ENCODE measurements at places on chromosomes 16 and 17.

GRCh38 chr17:71313866-71314265 lies 807.0 kb upstream of the SOX9 start:
- DNase-seq, result no peak

GRCh38 chr16:1929578-1930337 lies 11.5 kb upstream of the HS3ST6 start:
- DNase-seq, result peak; percentile 41

DNA sequence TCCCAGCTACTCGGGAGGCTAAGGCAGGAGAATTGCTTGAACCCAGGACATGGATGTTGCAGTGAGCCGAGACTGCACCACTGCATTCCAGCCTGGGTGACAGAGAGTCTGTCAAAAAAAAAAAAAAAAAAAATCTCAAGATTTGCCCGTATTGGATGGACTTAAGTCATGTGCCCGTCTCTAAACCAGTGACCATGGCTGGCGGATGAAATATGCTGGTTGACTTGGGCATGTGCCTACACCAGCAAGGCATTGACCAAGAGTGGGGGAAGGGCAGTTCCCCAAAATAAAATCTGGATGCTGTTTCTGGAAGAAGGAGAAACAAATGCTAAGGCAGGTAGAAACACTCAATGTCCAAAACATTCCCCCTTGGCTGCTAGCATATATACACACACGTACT lies 21.5 kb upstream of the COL1A1 start:
- DNase-seq, result no peak

DNA sequence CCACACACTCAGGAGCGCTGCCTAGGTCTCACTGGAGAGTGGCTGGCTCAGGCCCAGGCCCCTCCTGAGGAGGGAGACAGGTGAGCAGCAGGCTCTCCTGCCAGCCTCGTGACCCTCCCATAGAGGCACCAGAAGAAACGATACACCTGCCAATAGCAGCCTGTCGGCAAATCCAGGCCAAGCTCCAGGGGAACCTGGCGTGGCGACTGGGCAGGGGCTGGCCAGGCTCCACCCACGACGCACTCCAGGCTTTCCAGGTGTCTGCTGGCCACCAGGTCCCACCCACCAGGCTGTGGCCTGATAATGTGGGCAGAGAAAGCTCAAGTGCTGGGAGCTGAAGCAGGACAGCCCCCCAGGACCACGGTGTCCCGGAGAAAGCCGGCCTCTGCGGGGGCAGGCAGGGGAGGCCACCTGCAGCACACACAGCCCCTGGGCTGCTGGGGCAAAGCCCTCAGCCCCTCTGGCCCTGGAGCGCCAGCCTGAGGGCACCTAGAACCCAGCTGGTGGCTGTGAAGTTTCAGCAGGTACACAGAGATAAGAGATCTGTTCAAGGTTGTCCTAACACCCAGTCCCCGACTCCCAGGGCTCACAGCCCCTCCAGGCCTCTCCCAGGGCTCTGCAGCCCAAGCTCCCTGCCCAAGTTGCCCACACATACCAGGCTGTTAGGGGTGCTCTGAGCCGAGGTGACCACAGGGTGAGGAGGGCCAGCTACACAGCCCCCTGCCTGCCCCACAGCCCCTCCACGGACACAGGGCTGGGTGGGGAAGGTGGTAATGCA lies 2.4 kb downstream of the PGAP6 start:
- no peak for DNase-seq

- DNase-seq, result no peak
Observed at GRCh38 chr17:62627904-62628633, 599 bp downstream of the MRC2 start.

DNA sequence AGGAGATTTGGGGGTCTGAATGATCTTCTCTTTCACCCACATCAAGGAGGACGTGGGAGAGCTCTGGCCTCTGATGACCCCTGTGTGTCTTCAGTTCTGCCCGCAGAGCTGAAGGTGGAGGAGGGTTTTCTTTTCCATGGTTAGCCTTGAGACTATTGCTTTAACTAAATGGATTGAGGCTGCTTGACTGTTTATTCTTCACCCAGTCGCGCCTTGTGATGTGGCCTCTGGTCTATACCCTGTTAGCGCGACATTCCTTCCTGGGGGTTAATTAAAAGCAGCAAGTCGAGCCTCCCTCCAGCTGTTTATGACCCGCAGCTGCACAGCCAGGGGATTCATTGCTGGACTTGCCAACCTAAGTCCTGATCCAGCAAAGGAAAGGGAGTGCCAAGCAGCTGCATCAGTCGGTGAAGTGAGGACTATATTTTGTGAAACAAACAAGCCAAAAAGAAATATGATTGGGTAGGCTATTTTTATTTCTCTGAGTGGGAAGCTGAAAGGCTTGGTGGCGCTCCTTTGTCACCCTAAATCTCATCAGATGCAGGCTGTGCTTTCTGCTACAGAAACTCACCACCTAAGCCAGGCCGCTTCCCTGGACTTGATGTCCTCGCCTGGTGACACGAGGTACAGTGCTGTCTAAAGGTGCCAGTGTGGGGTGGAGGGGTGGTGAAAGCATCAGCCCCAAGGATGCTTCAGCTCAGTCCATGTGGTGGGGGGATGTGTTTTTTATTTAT lies 11.0 kb upstream of the SEC14L1 start:
- DNase-seq, result no peak

- no peak for DNase-seq
Observed at GRCh38 chr17:67054011-67054591, 9.7 kb downstream of the CACNG1 start.

- no peak for DNase-seq
Observed at GRCh38 chr16:68978303-68978954, 127.0 kb upstream of the HAS3 start.

DNA sequence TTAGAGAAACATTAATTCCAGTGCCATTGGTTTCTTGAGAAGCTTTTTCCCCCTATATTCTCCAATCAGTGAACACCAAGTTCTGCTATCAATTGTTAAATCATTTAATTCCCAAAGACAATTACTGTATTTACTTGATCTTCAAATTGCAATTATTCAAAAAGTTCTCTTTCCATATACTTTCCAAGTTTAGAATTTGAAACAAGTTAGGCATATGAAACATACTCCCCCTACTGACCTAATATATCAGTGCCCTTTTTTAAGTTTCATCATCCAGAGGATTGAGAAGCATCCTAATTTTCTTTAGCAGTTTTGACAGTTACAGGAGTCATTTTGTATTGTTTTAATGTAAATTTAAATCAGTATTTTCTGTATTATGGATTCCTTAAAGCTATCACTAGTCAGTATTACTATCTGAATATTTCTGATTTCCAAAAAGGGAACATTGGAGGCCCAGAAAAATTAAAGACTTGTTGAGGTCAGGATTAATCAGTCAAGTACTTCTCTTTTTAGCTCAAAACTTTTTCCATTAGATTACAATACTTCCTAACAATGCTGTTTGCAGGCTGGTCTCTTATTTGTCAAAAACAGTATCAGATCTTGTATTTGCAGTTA lies 16.3 kb downstream of the MEIOC start:
- peak; percentile 34 for DNase-seq

DNA sequence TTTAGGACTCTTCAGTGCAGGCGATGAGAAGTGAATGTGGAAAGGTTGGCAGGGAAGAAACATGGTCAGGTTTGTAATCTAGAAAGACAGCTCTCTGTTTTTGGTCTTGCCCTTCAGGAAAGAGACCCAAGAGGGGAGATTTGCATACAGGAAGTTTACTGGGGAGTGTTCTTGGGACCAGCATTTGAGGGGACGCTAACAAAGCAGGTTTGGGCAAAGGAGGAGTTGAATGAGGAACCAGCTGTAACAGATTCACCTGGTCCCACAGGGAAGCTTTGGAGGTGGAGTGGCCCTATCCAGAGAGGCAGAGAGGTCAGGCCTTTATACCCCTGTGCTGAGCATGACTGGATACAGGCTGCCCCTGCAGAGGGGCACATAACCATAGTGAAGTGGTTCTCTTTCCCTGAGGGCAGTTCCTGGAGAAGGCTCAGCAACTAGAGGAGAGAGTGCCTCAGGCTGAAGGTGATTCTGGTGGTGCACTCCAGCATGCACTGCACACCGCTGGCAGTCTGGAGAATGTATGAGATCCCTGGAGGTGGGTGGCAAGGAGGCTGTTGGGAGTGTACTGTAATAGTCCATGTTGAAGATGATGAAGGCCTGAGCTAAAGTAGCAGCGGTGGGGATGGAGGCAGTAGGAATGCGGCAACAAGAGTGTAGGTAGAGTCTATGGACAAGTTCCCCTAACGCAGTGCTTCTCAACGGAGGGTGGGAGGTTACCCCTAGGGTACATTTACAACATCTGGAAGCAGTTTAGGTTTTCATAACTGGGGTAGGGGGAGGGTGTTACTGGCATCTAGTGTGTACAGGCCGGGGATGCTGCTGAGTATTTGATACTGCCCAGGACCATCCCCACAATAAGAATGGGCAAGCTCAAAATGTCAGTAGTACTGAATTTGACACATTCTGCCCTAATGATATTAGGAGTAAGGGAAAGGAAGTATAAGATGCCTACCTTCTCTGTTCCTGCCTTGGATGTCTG lies 37.2 kb downstream of the MAP2K6 start:
- no peak for DNase-seq

DNA sequence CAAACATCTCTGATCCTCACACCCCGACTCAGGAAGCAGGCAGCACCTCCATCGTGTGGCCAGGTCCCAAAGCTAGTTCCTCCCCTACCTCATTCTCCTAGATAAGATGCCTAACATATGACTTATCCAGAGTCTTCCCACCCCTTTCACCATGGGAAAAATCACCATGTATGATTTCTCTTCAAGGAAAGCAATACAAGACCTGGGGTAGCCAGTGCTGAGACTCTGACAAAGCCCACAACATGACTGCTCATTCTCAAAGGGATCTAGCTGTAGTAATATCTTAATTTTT lies 45.1 kb downstream of the CMTM4 start:
- no peak for DNase-seq

DNA sequence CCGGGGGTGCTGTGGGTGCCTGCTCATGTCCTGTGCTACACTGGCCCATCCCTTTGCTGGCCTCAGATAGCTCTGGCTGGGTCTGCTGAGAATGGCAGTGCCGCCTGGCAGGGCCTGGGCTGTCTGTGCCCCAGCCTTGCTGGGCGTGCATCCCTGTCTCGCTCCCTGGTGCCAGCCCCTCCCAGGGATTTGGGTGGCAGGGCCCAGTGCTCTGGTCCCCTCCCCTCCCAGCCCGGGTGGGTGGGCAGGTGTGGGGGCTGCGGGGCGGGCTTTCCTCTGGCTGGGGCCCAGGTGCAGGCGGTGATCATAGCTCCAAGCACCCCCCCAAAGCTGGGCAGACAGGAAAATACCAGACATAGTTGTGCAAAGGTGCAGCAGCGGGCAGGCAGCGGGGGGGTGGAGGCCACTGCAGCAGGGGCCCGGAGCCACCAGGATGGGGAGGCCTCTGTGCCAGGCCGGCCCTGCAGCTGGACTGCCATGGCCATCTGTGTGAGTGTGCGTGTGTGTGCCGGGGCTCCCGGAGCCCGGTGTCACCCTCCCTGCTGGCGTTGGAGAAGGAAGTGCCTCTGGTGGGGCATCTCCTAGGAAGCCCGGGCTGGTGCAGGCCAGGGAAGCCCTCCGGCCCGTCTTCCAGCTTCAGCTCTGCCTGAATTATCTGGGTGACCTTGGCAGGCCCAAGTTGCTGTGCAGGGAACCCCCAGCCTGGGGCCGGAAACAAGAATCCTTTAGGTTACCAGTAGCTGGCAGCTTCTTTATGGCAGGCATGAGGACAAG lies 7.4 kb downstream of the GLIS2 start:
- DNase-seq, result no peak

DNA sequence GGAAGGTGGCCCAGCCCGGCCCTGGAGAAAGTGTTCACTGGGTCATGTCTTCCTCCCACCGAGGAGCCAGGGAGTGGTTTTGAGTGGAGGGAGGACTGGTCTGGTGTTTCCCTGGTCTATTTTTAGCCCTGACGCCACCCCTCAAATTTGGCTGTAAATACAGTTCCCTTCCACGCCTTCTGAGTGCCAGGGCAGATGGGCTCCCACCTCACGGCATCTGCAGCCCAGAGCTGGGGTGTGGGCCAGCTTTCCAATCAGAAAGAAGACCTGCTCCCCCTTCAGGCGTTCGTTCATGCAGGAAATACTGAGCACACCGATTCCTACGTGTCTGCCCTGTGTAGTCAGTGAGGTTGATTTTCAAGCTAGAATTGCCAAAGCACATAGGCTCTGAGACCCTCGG lies 53.7 kb downstream of the SNX20 start:
- peak; percentile 8 for DNase-seq

- no peak for DNase-seq
Observed at GRCh38 chr16:87684106-87684677, 81.6 kb downstream of the KLHDC4 start.

DNA sequence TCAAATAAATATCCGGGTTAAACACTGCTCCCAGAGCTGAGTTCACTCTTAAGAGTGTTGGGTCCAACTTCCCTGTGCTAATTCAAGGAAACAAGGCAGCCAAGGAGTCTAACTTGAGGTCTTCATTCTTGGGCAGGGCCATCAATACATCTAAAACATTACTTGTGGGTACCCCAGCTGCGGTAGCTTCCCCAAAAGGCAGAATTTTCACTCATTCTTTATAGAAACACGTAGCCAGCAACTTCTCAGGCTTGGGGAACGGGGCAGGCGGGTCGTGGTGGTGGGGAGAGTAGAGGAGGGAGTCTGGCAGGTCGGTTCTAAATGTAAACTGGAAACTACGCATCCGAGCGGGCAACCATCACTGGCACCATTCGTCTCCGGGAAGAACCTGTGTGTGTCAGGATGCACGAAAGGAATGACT lies 666 bp upstream of the METTL9 start:
- no peak for DNase-seq

GRCh38 chr17:2337544-2338314 lies 428 bp downstream of the SGSM2 start:
- DNase-seq, result peak; percentile 33

DNA sequence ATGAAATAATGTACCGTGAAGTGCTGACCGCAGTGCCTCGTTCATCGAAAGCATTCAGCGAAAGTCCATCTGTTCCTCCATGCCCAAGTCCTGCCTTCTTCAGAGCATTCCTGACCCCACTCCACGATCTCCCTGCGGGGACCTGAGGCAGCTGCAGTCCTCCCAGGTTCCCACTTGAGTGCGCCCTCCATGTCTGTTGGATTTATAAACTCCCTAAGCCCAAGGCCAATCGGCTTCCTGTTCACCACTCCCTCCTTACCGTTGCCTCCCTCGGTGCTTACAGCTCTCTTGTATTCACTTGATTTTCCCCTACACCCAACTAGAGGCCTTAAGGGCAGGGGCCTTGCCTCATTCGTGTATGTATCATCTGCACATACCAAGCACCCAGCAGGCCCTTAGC lies 2.8 kb downstream of the RAD51D start:
- DNase-seq, result no peak

DNA sequence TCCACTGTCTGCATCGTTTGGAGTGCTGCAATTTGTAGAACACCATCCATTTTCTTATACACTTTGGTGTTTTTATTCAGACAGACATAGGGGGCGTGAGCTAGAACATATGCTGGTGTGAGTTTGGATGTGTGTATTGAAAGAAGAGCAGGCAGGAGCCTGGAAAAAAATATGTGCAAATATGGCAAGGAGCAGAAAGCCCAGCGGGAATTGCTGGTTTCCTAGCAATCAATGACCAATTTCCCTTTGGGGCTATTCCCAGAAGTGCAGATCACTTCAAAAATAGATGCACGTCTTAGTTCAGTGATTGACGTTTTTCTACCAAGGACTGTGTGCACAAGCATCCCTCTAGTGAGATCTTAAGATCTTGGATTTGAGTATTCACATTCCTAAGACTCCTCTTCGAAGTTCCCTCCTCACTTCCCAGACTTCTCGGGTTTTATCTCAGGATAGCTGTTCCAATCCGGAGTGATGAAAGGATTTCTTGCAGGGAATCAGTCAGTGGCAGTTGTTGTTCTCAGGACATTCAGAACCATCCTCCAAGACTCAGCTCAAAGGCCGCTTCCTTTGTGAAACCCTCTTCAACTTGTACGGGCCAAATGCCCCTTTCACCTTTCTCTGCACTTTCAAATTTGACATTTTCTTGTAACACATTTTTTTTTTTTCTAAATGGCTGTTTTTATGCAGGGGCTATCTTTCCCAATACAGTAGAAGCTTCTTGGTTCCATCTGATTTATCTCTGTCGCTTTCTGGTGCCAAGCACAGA lies 268.7 kb upstream of the ASIC2 start:
- no peak for DNase-seq
